SK-MEL-5 (cell line): ENCODE measurements at places on chromosomes 3 and 15. TPM values are rescaled to one million over a fixed set of nuclear protein-coding genes. Genes with fewer than 3 reads are reported as not detected.

The SLC9A9 gene
- total RNA-seq, result 0.45 and 0.64 TPM in 2 replicates

DNA sequence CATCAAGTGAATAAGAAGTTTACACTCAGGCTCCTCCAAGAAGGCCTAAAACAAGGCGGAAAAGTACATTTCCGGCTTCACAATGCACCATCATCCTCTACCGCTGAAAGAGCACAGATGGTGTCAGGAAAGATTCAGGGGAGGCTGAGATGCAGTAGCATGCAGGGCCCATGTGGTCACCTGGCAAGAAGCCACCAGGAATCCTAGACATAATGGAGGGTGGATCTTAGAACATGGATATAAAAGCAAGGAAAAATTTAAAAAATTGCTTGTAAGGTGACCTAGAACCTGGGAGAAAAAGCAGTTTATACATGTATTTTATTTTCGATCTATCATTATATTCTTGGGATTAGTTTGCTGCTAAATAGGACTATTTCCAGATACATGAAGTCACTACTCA is 21.9 kb upstream of the OTOL1 start:
- DNase-seq, result no peak

DNA sequence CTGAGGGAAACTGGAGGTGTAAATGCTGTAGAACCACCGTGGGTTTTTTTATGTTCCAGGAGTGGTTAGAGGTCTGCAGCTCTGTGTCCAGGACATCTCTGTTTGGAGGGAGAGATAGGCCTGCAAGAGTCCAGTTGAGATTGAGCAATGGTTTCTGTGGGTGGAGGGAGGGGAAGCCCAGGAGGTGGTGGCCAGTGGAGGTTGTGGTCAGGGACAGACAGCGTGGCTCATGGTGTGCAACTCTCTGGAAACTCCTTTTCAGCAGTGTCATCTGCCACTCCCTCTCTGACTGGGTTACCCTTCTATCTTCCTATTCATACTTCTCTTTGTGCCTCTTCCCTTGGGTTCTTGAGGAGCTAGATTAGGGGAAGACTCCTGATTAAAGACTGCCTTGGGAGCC is 9.6 kb downstream of the XCR1 start:
- DNase-seq, result no peak

DNA sequence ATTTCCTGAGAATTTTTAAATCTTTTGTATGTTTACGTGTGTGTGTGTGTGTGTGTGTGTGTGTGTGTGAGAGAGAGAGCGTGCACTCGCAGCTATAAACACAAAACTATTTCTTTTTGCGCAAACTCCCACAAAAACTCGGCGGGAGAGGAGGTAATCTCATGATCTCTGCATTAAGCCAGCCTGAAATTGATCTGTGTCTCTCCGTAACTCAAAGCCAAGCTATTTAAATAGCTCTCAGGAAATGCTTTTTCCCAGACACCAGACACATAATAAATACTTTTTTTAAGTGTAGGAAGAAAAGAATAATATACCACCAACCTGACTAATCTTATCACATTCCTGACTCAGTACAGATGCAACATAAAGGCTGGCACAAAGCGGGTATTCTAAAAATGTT is 226.8 kb downstream of the MAGI1 start:
- DNase-seq, result no peak

- DNase-seq, result no peak
Observed at GRCh38 chr15:83926116-83926515, 272.2 kb downstream of the ADAMTSL3 start.

The ROBO2 gene
- total RNA-seq, result 32.3 and 42.2 TPM in 2 replicates

DNA sequence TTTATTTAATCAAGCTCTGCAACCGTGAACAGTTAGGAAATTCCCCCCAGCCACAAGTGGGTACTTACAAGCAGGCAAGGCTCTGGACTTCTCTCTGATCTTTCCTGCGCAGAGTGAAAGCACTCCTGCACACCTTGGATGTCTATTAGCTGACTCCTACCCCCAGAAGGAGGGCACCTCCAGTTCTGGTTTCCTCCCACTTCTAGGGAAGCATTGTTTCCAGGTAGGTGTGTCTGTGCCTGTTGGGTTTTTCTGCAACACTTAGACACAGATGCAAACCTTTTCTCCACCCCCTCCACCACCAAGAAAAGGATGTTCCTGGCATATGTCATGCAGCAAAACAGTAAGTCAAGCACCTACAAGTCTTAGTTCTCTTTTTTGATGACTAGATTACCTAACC is at the start of gene ZBED2:
ZBED2 (minus strand) TSS at position 115 of the 400 bp plus-strand sequence. CDS start 1,145 bp downstream, outside the sequence.
- DNase-seq, result no peak

The FBXL2 gene
- total RNA-seq, result 8.8 and 9.7 TPM in 2 replicates

DNA sequence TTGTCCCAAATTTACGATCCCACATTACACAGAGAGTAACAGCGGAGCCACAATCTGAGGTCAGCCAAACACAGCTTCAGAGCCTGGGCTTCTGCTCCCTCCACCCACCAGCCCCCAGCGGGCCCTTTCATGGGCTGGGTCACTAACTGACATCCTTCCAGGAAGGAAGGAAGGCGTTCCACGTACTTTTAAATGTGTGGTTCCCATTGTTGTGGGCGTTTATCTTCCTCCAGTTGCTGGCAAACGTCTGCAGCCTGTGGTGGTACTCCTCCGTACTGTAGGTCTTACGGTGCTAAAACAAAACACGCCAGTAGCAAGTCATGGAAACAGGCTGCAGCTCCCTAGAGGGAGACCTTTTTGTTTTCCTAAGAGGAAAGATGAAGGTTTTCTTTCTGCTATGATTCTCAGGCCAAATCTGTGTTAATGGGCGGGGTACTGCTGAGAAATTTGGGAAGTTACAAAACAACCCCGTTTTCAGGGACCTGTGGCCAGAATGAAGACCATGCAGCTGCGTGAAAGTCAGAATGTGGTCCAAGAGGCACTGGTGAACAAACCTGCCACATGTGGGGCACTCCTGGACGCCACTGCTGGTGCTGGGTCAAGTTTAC is 7.6 kb downstream of the CTSH start:
- no peak for DNase-seq

DNA sequence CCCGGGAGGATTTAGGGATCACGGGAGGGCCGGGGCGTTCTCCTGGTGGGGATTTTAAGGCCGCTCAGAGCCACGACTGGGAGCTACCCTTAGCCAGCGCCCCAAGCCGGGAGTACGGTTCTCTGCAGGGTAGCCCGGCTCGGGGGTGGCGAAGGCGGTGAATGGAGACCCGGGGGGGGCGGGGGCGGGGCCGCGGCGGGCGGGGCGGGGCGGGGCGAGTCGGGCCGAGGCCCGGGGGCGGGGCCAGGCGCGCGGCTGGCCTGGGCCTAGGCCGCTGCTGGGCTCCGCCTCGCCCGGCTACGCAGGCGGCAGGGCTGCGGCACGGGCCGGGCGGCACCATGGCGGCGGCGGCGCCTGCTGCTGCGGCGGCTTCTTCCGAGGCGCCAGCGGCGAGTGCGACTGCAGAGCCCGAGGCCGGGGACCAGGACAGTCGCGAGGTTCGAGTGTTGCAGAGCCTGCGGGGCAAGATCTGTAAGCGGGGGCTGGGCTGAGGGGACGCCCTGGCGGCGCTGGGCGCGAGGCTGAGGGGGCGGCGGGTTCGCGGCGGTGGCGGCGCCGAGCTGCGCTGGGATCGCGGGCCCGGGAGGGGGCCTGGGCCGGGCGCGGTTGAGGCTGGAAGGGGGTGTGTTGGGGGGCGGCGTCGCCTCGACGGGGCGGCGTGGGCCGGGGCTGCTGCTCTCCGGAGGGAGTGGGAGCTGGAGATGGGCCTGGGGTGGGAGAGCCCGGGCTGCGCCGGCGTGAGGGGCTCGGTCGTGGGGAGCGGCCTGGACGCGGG is at the start of gene RASA2:
RASA2 (plus strand) TSS at position 282 of the 775 bp plus-strand sequence; CDS start at position 339, 57 bp downstream.
- DNase-seq, result peak; percentile 78

- no peak for DNase-seq
Observed at GRCh38 chr3:169822091-169822490, 9.4 kb upstream of the LRRC34 start.

DNA sequence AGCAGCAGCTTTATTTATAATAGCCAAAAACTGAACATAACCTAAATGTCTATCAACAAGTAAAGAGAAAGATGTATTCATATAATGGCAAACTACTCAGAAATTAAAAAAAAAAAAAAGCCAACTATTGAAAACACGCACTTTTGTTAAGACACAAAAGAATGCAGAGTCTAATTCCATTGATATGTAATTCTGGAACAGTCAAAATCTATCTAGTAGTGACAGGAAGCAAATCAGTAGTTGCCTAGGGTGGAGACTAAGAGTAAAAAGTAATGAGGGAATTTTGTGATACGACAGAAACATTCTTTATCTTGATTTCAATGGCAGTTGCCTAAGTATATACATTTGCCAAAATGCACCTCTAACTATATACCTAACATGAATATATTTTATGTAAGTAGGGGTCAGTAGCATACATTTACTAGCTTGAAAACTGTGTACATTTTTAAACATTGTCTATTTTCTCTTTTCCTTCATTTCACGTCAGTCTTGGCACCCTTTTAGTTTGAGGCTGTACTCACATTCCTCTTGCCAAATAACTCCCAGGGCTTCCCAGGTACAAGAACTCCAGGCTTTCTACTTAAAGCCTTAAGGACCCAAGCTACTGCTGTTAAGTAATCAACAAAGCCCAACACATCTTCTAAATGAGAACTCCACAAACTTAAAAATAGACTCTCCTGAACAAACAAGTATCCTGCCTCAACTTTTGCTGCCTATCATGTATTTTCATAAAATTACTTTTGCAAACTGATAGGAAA is 54.7 kb downstream of the ADAM10 start:
- no peak for DNase-seq

The GRAMD1C gene
- 4.1 and 5.2 TPM in 2 replicates for total RNA-seq

The SI gene
- total RNA-seq, result not detected in 2 replicates

The CACNA2D3 gene
- not detected in 2 replicates for total RNA-seq

The OR5K2 gene
- total RNA-seq, result not detected in 2 replicates

DNA sequence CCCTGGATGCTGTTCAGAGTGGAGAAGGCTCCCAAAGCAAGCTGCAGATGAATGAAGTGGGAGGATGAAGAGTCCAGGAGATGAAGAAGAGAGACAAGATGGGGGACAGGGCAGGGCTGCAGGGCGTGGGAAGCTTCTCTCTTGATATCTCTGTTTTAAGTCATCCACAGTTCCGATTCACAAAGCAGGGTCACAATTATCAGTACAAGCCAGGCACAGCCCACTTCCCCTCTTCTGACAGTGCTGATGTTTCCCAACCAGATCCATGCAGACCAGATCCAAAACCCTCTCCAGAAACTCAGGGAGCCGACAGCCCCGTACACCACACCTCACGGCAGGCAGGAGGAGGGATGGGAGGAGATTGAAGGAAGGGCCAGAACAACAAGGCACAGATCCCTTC is 31.1 kb downstream of the NTRK3 start:
- no peak for DNase-seq

DNA sequence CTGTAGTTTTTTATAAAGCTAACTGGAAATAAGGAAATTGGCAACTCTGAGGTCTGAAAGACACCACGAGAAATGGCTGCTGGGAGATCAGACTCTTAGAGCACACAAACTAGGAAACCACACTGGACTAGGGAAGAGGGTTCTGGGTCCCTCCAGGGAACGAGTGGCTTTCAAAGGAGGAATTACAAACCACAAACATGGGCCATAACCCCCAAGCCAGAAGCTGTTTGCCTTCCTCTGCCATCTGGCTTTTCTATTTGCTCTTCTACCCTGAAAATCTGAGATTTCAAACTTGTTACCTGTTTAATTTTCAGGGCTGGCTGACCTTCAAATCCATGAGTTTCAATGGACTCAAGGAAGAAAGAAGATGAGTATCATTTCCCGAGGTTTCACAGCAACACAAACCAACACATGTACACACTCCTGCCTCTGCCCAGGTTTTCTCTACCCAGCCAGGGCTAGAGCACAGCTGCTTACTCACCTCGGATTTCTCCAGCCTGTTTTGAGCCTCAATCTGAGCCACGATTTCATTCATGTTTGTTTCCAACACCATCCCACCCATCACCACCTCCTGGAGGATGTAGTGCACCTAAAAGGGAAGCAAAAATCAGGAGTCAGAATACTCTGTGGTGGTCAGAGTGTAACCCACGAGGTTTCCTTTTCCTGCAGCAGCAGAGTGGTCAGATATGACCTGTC is 22.6 kb upstream of the ANPEP start:
- DNase-seq, result no peak

DNA sequence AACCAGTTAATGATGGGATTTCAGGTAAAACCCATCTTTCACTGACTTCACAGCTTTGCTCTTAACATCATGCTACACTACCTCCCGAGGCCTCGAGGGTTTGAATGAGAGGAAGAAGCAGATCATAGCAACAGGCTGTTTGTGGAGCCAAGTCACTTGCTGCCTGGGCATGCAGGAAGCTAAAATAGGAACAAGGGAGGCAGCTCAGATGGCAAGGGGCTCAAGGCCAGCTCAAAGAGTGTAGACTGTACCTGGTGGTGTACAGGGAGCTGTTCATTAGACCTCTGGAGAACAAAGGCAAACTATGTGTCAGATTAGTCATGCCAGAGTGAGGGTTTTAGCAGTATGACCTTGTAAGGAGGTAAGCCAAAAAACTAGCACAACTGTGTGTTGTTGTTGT is 28.8 kb downstream of the ARRDC4 start:
- no peak for DNase-seq

GRCh38 chr3:196976941-196977340 is 8.3 kb upstream of the PIGZ start:
- DNase-seq, result no peak

DNA sequence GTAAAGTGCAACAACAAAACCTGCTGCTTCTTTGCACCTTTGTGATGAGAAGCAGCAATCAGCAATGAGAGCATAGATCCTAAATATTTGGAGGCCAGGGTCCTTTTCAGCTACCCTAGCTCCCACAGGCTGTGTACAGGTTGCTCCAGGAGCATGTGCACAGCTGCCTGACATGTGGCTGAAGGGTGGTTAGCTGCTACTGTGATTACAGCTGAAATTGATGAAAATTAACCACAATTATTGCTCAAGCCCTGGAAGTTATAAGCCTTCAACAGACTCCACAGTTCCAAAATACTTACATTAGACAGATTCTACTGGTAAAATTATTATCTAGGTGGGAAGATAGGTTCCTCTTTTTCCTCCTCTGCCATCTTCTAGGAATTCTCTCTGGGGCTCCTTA is 28.5 kb downstream of the COMMD2 start:
- no peak for DNase-seq

GRCh38 chr15:73053398-73053723 is 1.1 kb downstream of the NEO1 start:
- no peak for DNase-seq
